ENCODE measurements at places on chromosomes 5 and 9.

- DNase-seq, result no peak
Measured at GRCh38 chr5:65290677-65291076, 191.0 kb downstream of the ADAMTS6 start.

GRCh38 chr9:125747053-125747764 is at the start of gene PBX3:
PBX3 (plus strand) TSS chr9:125747373.
- peak; percentile 68 for DNase-seq

DNA sequence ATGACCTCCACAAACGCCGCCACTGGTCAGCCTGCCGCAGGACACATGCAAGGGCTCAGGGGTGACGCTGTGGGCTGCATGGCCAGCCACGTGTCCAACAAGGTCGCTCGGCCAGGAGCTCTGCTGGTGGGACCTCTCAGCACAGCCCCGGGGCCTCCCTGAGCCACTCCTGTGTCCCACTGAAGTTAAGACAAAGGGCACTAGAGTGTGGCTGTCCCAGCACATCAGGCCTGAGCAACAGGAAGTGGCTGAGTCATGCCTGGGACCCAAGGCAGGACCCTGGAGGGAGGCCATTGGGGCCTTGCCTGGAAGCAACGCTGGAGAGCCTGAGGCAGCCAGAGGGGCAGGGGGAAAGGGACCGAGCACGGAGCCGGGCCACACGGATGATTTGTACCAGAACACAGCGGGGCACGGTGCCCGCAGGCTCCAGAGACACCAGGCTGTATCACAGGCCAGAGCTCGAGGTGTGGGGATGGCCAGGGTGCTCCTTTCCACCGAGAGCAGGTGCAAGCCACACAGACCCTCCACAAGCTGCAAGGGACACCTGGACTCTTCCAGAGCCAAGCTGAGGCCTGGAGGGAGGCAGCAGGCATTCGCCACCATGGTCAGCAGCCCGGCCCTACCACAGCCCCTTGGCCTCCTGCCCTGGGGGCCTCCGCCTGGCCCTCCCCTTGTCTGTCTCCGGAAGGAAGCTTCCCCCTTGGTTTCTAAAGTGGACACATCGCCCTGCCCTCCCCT is 6.5 kb upstream of the TMEM210 start:
- DNase-seq, result no peak

DNA sequence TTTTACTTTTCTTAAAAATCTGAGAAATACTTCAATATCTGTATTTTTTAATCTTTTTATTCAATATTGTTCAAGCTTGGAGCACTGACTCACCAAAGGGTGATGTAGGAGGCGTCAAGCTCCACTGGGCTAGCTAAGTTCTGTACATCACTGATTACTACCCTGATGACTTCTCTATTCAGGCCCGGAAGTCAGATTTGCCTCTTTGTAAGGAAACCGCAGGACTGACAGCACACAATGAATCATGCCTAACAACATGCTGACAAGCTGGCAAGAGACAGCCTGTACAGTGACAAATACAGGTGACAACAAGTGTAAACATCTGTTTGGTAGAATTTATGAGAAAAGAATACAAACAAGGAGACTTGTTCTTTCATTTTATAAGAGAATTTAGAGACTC is 627.9 kb upstream of the RORB start:
- peak; percentile 14 for DNase-seq

DNA sequence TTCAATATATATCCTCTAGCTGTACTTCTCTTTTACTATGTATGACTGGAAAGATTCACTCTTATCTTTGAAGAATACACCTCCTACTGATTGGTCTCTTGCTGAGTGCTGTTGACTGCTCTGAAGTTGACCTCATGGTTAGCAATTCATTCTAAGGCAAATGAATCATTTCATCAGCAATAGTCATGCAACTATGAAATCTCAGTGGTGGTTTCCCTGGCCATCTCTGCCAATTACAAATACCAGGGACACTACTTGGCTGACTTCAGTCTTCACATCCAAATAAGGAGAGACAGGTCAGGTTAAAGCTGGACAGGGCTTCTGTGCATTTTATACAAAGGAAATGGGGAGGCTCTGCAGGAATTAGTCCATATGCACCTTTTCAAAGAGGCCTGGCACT is 333.5 kb upstream of the ACTBL2 start:
- DNase-seq, result no peak

DNA sequence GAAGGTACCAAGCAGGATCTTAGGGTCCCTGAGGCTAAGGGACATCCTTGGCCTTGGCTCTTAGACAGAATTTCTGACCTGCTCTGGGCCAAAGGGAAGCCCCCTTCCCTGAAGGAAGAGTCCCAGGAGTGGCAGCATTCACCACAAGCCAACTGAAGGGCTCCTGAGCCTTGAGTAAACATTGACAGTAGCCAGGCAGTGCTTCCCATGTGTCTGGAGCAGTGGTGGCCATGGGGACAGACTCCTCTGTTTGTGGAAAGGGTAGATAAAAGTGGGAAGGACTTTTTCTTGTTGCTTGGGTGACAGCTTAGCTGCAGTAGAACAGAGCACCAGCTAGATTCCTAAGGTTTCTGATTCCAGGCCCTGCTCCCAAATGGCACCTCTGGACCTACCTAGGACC is 61.4 kb upstream of the VLDLR start:
- no peak for DNase-seq

GRCh38 chr5:120882038-120882775 is 418.1 kb downstream of the PRR16 start:
- DNase-seq, result no peak

DNA sequence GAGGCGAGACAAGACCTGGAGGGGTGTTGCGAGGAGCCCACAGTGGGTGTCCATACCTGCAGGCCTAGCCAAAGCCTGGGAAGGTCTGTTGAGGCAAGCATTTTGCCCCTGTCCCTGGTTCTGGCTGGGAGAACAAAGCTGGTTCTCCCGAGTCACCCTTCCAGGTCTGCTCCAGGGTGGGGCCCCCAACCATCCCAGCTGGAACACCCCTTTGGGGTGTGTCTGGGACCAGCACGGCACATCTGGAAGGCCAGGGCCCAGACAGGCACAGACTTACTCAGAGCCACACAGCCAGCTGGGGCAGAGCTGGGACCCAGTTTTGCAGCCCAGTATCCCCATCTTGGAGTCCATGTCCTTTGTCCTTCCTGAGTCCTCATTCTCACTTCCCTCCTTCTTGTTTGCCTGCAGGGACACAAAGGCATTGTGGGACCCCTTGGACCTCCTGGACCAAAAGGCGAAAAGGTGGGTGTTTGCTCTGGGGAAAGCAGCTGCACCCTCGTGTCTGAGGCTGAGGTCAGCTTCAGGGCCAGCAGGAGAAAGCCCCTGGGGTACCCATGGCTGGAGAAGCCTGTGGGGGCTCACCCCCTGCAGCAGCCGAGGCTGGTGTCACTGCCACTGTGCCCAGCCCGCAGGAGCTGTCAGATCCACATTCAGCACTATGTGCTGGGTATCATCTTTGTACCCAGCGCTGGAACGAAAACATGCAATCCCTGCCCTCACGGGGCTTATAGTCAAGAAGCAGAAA is 38.4 kb upstream of the ORM1 start:
- peak; percentile 21 for DNase-seq

GRCh38 chr5:99089822-99090549 is 161.2 kb upstream of the CHD1 start:
- no peak for DNase-seq

GRCh38 chr9:112086627-112087026 is 88.5 kb downstream of the SUSD1 start:
- no peak for DNase-seq

DNA sequence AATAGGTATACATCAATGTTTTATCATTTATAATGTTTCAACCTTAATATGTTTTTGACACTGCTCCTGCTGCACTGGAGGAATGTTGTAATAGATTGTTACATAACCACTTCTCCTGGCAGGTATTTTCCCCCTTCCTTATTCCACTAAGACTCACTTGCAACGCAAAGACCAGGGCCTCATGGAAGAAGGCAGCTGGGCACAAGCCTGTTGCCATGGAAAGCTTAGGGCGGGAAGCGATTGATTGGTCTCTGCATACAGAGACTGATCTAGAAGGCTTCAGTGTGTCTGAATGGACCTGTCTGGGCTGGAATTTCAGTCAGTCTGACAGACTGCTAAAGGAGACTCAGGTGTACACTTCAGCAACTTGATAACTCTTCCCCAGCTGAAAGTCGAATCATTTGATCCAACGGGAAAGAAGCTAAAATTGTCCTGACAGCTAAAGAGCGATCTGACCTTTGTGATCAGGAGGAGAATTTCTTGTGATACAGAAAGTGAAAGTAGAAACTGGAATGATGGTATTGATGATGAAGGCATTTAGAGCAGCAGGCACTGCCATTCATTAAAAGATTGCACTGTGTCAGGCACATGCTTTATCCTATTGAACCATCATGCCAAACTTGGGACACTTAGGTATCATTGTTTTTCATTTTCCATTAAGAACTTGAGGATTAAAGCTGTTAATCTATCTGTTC is 65.1 kb downstream of the GRIA1 start:
- DNase-seq, result no peak

DNA sequence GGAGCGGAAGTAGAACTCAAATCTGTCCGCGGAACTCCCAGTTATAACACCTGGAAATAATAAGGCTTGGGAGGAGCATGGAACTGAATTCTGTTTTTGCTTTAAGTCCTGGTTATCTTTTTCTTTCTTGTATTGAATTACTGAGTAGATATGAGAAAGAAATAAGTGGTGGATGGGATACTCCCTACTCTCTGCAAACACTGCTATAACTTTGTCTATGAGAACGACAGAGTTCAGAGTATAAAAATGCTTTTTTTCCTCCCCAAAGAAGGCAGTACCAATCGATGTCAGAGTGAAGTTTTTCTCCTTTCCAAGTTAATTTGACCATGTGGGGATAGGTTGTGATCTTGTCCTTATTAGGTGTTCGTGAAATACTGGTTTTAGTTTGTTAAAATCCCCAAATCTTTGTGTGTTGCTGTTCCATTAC is 1.2 kb downstream of the RIC1 start:
- no peak for DNase-seq

GRCh38 chr5:41748631-41749030 is 121.6 kb downstream of the OXCT1 start:
- DNase-seq, result no peak

DNA sequence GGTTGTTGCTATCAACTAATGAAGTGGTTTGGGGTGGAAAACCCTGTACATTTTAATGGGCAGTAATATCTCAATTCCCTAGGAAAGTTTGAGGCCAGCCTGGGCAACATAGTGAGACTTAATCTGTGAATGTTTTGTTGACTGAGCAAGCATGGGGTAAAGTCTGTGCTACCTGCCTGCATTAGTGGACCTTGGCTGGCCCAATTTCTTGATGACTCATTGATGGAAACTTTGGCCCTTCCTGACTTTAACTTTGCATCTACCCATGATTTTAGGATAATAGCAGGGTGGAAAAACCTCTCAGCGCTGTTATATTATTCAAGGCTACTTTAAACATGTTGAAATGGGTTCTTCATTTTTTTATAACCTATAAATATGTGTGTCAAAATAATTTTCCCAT is 389.4 kb upstream of the RORB start:
- no peak for DNase-seq

DNA sequence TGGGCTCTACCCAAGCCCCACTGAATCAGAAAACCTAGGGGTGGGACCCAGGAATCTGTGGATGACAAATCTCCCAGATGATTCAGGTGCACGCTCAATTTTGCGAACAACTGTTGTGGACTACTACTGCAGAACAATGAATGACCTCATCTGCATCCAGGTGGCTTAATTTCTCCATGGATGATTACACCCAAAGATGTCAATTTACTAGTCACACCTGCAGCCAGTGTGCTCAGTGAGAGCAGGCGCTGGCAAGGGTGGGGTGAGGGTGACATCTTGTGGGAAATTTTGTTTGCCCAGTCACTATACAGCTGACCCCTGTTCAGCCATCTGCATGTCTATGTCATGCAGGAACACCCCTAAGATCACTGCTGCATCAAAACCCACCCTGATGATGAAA is 118.2 kb downstream of the ENTREP1 start:
- DNase-seq, result no peak

GRCh38 chr5:138349852-138350562 is 2.5 kb upstream of the KDM3B start:
- DNase-seq, result no peak

GRCh38 chr5:150340614-150341255 is 16.8 kb upstream of the TCOF1 start:
- no peak for DNase-seq

GRCh38 chr5:132771503-132771998 is 5.5 kb downstream of the SEPTIN8 start:
- no peak for DNase-seq

DNA sequence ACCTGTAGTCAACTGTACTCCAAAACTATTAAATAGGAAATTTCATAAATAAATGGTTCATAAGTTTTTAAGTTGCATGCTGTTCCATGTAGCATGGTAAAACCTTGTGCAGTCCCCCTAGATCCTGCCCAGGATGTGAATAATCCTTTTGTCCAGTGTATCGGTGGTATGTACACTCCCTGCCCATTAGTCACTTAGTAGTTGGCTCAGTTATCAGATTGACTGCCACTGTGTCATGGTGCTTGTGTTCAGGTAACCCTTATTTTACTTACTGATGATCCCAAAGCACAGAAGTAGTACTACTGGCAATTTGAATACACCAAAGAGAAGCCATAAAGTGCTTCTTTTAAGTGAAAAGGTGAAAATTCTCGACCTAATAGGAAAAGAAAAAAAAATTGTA is 134.2 kb downstream of the RNF180 start:
- no peak for DNase-seq

DNA sequence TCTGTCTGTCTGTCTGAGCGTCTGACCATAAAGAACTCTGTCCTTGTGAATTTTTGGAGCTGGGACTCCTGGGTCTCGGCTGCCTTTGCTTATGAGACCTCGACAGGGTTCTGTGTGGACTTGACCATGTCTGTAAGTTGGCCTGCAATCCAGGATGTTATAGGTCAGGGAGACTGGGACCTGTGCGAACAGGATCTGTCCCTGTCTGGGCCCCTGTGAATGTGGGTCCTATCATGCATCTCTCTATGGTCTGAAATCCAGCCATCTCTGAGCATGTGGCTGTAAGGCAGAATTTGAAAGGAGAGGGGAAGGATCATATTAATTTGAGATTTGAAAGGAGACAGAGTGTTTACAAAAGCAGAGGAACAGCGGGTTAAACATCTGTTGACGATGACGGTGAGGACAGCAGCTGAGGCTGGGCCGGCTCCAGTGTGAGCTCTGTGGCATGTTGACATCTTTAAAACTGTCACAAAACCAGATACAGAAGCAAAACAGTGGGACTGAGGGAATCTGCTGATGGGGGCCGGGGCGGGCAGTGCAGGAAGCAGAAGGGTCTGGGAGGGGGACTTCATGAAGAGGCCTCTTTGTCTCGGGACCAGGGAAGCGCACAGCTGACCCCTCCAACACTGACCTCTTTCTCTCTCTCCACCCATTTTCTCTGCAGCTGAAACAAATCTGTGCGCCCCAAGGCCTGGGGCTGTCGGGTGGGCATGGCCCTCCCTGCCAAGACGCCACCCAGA is 19.1 kb upstream of the MVB12B start:
- DNase-seq, result no peak

GRCh38 chr9:80175286-80176150 is 603.8 kb downstream of the TLE4 start:
- DNase-seq, result no peak

- no peak for DNase-seq
Measured at GRCh38 chr5:77172713-77173328, 37.7 kb upstream of the PDE8B start.

GRCh38 chr9:31868830-31869229 is 515.6 kb upstream of the ACO1 start:
- DNase-seq, result no peak

- peak; percentile 25 for DNase-seq
Measured at GRCh38 chr5:54463713-54464112, 8.2 kb downstream of the HSPB3 start.

Measured in right hindlimb (tissue), 1 donor.